ENCODE measurements at places on chromosomes 13 and 19.

DNA sequence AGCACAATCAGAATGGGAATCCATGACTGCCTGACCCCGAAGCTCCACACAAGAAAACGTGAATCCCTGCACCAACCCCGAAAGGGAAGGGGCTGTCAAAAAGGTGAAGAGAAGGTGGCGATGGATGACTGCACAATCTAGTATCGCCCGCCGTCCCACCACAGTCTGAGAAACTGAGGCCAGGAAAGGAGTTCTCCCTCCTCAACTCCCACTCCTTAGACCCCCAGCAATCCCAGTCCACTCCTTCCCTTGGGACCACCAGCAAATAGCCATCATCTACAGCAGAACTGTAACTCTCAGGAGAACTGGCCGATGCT lies 451 bp downstream of the NOSIP start:
- DNase-seq = no peak

- no peak for DNase-seq
Observed at GRCh38 chr13:33918199-33918932, 100.4 kb downstream of the RFC3 start.

GRCh38 chr19:55216461-55217198 lies 7.3 kb upstream of the PTPRH start:
- no peak for DNase-seq

DNA sequence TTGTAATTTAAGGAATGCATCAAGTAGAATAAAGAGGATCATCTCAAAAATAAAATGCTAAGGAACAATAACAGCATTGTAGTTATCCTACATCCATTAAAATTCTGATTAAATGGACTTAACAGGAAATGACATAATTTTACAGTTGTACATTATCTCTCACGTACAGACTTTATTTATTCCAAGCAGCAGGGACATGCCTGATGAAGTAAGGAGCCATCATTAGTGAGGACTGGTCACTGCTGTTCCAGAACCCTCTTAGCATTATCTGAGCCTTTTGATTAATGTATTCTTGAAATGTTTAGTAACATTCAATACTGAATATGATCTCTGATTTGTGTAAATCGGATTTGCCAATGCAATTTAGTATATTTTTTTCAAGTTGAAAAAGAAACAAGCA lies 516.1 kb downstream of the DACH1 start:
- DNase-seq = no peak

- no peak for DNase-seq
Observed at GRCh38 chr19:43662487-43662886, 7.5 kb downstream of the PLAUR start.

- DNase-seq = no peak
Observed at GRCh38 chr13:42893214-42893671, 98.8 kb downstream of the EPSTI1 start.

- no peak for DNase-seq
Observed at GRCh38 chr19:5466814-5467291, 11.6 kb downstream of the ZNRF4 start.

- no peak for DNase-seq
Observed at GRCh38 chr19:17721821-17722220, 2.5 kb downstream of the MAP1S start.

- no peak for DNase-seq
Observed at GRCh38 chr13:57846600-57847173, 215.1 kb downstream of the PCDH17 start.

DNA sequence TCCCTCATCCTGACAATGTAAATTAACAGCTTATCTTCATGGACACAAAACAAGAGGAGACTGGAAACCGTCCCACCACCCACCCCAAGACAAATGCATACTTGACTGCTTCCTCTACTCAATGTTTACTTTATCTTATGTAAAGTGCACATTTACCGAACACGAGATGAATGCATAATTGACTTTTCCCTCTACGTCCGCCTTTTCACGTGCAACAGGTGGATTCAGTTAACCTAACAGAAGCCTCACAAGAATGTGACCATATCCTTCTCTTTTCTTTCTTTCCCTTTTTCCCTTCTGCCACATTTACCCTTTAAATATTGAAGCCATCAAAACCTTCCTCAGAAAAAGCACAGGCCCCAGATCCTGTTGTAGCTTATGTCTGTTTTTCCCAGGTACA lies 468.0 kb downstream of the UQCRFS1 start:
- no peak for DNase-seq

- DNase-seq = no peak
Observed at GRCh38 chr13:41461527-41462139, 4.3 kb downstream of the RGCC start.

DNA sequence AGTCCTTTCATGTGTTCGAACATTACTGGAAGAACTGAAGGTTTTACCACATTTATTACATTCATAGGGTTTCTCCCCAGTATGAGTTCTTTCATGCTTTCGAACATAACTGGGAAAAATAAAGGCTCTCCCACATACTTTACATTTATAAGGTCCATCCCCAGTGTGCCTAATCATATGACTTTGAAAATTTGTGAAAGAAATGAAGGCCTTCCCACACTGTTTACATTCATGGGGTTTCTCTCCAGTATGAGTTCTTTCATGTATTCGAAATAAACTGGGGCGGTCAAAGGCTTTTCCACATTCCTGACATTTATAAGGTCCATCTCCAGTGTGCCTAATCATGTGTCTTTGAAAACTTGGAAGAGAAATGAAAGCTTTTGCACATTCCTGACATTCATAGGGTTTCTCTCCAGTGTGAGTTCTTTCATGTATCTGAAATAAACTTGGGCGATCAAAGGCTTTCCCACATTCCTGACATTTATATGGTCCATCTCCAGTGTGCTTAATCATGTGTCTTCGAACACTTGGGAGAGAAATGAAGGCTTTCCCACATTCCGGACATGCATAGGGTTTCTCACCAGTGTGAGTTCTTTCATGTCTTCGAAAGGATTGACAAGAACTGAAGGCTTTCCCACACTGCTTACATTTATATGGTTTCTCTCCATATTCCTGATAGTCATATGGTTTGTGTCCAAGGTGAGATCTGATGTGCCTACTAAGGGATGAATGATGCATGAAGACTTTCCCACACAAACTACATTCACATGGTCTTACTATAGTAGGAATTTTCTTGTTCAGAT lies 24.0 kb downstream of the ZNF564 start:
- DNase-seq = no peak

DNA sequence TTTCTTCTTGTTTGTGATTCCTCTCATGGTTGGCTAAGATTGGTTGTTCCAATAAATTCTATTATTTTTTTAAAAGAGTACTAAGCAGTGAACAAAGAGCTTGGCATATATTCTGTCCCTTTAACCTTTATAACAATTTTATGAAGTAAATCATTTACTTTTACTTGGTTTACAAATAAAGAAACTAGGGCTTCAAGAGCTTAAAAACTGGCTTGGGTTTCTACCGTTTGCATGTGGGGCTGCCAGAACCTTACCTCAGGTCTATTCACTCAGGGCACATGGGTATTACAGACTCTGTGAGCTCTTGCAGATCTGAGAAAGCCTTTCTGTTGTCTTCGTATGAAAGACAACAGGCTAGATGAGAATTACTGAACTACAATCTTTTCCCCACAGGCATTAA lies 13.3 kb downstream of the N4BP2L1 start:
- DNase-seq = no peak

DNA sequence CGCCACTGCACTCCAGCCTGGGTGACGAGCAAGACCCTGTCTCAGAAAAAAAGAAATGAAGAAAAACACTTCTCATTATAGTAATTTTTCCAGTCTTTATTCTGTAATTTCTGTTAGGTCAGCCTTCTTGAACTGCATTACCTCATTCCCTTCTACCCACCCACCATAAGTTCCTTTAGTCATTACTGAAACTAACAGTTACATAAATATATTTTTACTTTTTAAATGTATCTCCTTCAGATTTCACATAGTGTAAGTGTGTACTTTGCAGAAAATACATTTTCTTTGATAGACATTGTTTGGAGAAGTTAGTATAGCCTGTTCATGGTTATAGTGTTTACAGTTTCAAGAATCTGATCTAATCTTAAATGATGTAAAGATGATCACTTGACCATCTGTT lies 31.7 kb upstream of the KCTD4 start:
- no peak for DNase-seq
